Thyroid gland (tissue), 4 donors: ENCODE measurements at places on chromosomes 16 and 17. TPM values are rescaled to one million over a fixed set of nuclear protein-coding genes. Genes with fewer than 3 reads are reported as not detected.

CETP gene
- total RNA-seq = 1.2 TPM

CPHXL2 gene
- not detected for total RNA-seq

- H3K27ac ChIP-seq = no peak overlapping the region
- no peak overlapping the region for H3K4me3 ChIP-seq
- H3K4me1 ChIP-seq = no peaks in the 10 kb centered on the region
Observed at GRCh38 chr17:47785538-47786123, 36.0 kb downstream of the OSBPL7 start.

GRCh38 chr16:82641336-82641984 lies 14.7 kb downstream of the CDH13 start:
- no peak overlapping the region for H3K4me3 ChIP-seq
- H3K27ac ChIP-seq = no peak overlapping the region
- no peaks in the 10 kb centered on the region for H3K4me1 ChIP-seq
- H3K36me3 ChIP-seq = no peaks in the 10 kb centered on the region
- DNase-seq = no peak

- no peak overlapping the region for H3K4me3 ChIP-seq
- no peak for DNase-seq
- H3K27ac ChIP-seq = no peak overlapping the region
- peaks cover 39% of the 10 kb centered on the region for H3K36me3 ChIP-seq
Observed at GRCh38 chr16:1766701-1767100, 4.6 kb downstream of the NME3 start.

DNA sequence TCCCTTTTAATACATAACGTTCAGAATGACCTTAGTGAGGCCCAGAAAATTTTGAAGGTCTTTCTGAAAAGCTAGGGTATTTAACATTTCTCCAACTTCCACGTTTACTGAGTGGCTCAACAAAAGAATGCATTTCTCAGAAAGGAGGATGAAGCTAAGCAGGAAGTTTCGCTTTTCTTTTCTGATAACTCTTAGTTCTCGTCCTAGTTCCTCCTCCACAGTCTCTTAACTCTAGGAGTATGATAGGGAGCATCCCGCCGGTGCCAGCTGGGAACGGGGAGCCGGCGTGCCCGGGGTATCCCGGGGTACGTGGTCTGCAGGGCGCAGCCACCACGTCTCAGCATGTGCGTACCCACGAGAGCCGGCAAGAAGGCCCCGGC lies 363 bp downstream of the KARS1 start:
- no peaks in the 10 kb centered on the region for H3K36me3 ChIP-seq
- peak overlapping the region; percentile 75 for H3K4me3 ChIP-seq
- H3K4me1 ChIP-seq = peaks cover 29% of the 10 kb centered on the region
- peak overlapping the region; percentile 48 for H3K27ac ChIP-seq
- DNase-seq = no peak

GRCh38 chr17:70891306-70891705 lies 722.0 kb downstream of the KCNJ2 start:
- H3K27ac ChIP-seq = no peak overlapping the region
- H3K4me1 ChIP-seq = no peaks in the 10 kb centered on the region
- H3K4me3 ChIP-seq = no peak overlapping the region
- DNase-seq = no peak

DNA sequence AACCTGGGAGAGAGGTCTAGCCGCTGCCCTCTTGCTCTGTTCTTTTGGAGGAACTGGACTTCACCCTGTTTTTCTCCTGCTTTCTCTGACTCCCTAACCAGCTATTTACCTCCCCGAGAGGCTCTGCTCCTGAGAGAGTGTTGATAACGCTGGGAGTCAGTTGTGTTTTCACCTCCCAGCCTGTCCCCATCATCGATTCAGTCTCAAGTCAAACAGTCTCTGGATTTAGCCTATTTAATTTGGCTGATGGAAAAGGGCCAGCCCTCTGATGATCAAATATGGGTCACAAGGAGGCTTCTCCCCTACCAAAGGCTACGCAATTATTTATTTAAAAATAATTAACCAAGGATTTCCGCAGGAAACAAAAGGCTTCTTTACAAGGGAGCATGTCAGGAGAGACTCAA lies 31.8 kb downstream of the HNF1B start:
- H3K27me3 ChIP-seq = no peaks in the 10 kb centered on the region
- H3K27ac ChIP-seq = no peak overlapping the region
- H3K4me3 ChIP-seq = no peak overlapping the region
- H3K4me1 ChIP-seq = peaks cover 12% of the 10 kb centered on the region

DNA sequence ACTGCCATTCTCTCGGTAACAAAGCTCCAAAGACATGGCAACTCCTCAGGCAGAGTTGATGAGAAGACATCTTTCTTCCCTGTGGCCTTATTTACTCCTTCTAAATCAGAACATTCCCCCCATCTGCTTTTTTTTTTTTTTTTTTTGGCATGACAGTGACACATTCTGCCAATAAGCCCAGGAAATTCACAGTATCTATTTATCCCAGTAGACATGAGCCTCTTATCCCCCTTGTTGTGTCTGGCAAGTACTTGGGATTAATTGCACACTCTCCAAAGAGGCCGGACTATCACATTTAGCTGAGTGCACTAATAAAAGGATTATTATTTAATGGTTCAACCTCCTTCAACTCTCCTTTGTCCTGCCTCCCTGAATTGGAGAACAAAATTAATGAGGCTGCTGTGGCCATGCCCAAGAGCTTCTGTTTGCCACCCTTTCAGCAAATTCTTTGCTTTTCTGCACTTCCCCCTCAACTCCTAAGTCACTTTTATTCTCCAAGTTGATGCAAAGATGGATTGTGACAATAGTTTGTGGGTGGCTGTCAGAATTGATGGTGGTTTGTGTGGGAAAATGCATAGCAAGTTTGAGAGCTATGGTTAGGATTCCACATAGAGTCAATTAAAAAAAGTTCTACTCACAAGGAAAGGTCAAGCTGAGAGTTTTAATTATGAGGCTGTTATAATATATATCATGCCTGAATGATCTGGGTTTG lies 47.2 kb downstream of the GPR139 start:
- H3K27ac ChIP-seq = no peak overlapping the region
- no peaks in the 10 kb centered on the region for H3K4me1 ChIP-seq
- H3K27me3 ChIP-seq = no peaks in the 10 kb centered on the region
- no peaks in the 10 kb centered on the region for H3K36me3 ChIP-seq
- DNase-seq = no peak
- no peak overlapping the region for H3K4me3 ChIP-seq

CES3 gene
- 1.3 TPM for total RNA-seq

DNA sequence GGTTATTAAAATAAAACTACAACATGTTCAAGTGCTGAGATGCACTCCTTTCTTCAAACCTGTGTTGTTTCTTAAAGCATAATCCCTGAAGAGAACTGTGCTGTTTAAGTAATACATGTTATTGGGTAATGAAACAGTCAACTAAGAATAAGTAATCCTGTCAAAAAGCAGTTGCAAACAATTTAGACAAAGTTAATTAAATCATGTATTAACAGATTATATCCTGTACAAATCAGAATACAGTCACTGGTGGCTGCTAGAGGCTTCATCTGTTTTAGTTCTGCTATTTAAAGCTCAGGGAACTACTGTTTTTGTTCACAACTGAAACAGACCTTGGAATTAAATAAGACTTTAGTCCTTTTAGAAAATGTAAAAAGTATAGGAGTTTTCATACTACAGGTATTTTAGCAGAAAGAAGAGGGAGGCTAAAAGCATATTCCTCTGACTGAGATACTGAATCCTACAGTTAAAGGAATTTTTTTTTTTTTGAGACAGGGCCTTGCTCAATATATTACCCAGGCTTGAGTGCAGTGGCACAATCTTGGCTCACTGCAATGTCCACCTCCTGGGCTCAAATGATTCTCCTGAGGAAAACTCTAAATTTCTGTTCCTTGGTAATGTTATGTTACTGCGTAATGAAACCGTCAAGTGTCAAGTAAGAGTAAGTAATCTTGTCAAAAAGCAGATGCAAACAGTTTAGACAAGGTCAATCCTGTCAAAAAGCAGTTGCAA lies 27.3 kb upstream of the ITGA2B start:
- no peaks in the 10 kb centered on the region for H3K36me3 ChIP-seq
- no peaks in the 10 kb centered on the region for H3K27me3 ChIP-seq
- no peak overlapping the region for H3K27ac ChIP-seq
- no peak for DNase-seq
- H3K4me3 ChIP-seq = no peak overlapping the region

ABCC6 gene
- total RNA-seq = 17.7 TPM

DNA sequence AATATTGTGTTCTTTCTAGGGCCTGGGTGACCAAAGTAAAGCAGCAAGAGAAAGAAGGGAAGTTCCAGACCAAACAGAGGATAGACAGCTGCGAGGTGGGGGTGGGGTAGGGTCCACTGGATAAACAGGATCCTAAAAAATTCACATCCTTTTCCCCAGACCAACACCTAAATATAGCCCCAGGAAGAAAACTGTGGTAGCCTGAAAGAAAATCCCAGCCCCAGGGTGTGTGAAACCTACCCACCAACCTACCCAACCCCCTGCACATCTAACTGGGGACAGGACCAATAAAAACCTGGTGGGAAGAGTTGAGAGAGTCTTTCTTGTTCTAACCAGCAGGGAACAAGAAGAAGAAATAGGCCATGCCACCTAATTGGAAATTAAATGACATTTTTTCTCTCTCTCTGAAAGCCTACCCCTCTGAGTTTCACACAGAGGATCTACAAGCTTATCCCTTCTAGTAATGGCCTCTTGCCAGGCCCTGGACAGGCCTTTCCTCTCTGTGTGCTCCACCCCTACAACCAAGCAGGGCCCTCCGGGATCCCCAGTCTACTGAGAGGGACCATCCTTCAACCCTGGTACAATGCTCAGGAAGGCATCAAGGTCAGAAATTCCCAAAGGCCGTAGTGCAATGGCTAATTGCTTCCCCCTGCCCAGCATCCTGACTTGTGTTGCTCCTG lies 12.0 kb downstream of the MYO18A start:
- no peaks in the 10 kb centered on the region for H3K27me3 ChIP-seq
- H3K4me3 ChIP-seq = no peak overlapping the region
- H3K27ac ChIP-seq = no peak overlapping the region
- H3K4me1 ChIP-seq = peaks cover 23% of the 10 kb centered on the region
- no peak for DNase-seq

TP53TG3B gene
- total RNA-seq = not detected

DNA sequence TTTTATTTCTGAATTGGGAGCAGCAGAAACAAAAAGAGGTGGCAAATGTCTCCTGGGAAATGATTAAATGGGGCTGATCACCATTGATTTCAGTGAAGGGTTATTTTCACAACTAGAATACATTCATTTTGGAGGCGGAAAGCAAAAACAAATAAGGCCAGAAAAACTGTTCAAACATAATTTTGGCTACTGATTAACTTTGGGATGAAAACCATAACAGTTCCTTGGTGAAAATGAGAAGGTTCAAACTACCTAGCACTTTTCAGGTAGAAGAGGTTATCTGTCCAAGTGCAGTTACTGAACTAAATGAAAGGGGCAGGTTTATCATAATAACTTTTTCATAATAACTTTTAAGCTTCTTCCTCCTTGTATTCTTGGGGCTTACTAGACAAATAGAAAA lies 718.5 kb downstream of the CDH11 start:
- DNase-seq = no peak
- peaks cover 6% of the 10 kb centered on the region for H3K4me1 ChIP-seq
- H3K36me3 ChIP-seq = no peaks in the 10 kb centered on the region
- H3K27me3 ChIP-seq = no peaks in the 10 kb centered on the region
- H3K4me3 ChIP-seq = no peak overlapping the region

DNA sequence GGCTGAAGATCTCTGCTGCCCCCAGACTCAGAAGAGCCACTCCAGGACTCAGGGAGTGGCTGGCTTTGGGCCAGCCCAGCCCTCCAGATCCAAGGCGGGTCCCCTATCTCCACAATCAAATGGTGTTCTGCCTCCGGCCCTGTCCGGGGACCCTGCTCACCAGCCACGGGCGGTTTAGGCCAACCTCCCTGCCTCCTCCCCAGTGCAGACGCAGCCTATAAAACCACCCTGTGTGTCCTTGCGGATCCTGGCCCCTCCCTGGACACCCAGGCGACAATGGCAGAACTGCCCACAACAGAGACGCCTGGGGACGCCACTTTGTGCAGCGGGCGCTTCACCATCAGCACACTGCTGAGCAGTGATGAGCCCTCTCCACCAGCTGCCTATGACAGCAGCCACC lies at the start of gene SLC12A3:
SLC12A3 (plus strand) TSS at position 248 of the 400 bp plus-strand sequence; CDS start at position 277, 29 bp downstream.
- H3K27ac ChIP-seq = no peak within 1 kb of the TSS
- DNase-seq = no peak
- H3K4me3 ChIP-seq = no peak within 1 kb of the TSS
- no peaks in the 10 kb centered on the region for H3K36me3 ChIP-seq
- no peaks in the 10 kb centered on the region for H3K27me3 ChIP-seq

- H3K27ac ChIP-seq = no peak overlapping the region
- H3K36me3 ChIP-seq = no peaks in the 10 kb centered on the region
- H3K4me1 ChIP-seq = no peaks in the 10 kb centered on the region
- H3K4me3 ChIP-seq = no peak overlapping the region
- no peak for DNase-seq
Observed at GRCh38 chr17:48294020-48294805, 135.8 kb downstream of the SKAP1 start.

- H3K27ac ChIP-seq = no peak overlapping the region
- H3K4me3 ChIP-seq = no peak overlapping the region
- H3K4me1 ChIP-seq = peaks cover 21% of the 10 kb centered on the region
- no peaks in the 10 kb centered on the region for H3K36me3 ChIP-seq
Observed at GRCh38 chr16:11604783-11605563, 18.3 kb upstream of the LITAF start.

PTX4 gene
- total RNA-seq = not detected

ST6GALNAC2 gene
- total RNA-seq = 32.7 TPM

TMEM98 gene
- total RNA-seq = 121 TPM

DNA sequence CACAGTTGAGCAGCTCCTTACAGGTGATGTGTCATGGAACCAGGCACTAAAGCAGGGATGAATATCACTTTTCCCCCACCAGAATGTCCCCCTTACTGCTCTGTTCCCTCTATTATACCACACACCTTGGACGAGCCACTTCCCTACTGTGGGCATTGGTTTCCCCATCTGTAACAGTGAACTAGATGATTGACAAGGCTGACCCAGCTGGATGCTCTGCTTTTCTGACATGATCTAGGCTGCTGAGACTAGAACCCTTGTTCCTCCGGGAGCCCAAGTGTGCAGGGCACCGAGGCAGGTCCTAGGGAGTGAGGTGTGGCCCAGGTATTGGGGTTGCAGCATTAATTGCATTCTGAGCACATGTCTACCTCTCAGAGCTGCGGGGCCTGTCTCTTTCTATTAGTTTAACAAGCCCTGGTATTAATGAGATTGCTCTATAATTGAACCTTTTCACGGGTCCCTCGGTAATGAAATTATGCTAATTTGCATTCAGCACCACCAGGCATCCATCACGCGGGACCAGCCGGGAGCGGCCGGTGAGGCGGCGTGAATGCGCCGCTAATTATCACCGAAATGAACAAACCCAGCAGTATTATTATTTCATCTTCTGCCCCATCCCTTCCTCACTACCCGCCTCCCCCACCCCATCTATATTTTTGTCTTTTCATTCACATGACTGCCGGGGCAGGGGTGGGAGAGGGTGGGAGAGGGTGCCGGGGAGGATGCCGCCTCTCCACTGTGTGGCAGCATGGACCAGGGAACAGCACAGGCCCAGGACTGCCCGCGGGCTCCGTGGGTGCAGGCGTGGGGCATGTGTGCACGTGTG lies 121.1 kb downstream of the CYLD start:
- H3K27ac ChIP-seq = no peak overlapping the region
- no peaks in the 10 kb centered on the region for H3K27me3 ChIP-seq
- H3K4me1 ChIP-seq = no peaks in the 10 kb centered on the region
